GM18507 (cell line): ENCODE measurements at places on chromosomes 7 and 10.

DNA sequence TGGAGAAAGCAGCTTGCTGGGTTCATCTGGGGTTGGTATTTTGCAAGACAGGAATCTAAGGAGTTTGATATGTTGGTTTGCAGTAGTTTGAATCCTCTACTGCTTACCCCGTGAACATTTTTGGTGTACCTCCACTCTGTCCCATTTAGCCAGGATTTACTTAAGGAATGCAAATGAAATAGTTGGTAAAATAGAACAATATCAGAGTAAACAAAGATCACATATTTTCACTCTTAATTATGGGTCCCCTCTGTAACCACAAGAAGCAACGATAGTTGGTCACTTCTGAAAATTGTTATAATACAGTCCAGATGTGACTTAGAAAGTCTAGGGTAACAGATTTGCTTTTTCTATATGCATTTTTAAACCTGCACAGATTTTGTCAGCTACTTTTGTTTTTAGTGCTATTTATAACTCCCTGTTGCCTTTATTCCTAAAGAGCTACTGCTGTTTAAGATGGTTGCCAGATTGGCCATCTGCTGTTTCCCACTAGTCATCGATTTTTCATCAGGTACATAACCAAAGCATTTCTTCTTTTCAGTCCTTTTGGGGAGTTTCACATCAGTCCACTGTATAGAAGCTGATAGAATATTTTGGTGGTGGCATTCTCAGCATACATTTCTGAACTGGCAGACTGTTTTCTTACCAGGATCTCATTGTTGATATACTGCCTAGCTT, 37.6 kb downstream of the MAPK8 start:
- DNase-seq, result no peak

DNA sequence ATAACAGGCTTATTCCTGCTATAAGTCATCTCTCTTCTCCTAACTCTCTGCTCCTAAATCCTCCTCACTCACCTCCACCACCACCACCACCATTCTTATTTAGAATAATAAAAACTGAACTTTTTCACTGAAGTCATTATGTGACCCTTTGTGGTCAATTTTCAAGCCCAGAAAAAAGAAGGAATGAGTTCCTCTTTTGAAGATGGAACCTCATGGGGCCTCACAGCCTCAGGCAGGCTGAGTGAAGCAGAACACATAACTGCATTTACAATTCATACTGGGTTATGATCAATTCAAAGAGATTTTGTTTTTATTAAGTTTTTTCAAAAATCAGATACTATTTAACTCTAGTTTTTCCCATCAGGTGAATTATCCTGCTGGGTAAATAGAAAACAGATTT, 29.8 kb downstream of the PNLIPRP3 start:
- no peak for DNase-seq

- no peak for DNase-seq
Measured at GRCh38 chr10:8049045-8049864, 5.2 kb upstream of the GATA3 start.

DNA sequence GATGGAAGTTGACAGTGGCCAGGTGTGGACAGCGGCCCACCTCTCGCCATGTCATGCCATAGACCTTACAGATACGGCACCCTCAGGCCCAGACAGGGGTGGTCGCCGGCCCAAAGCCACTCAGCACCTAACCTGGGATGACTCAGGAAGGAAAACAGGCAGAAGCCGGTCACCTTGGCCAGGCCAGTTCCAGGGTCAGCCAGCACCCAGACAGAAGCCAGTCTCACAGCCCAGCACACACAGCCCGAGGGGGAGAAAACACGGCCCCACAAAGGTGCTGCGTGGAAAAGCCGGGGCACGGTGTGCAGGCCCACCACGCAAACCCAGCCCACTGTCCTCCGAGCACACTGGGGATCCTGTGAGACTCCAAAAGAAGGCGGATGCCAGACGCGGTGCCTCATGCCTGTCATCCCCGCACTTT, 95.2 kb upstream of the DNAAF5 start:
- DNase-seq, result no peak

- DNase-seq, result no peak
Measured at GRCh38 chr7:55473932-55474331, 98.4 kb downstream of the VOPP1 start.

DNA sequence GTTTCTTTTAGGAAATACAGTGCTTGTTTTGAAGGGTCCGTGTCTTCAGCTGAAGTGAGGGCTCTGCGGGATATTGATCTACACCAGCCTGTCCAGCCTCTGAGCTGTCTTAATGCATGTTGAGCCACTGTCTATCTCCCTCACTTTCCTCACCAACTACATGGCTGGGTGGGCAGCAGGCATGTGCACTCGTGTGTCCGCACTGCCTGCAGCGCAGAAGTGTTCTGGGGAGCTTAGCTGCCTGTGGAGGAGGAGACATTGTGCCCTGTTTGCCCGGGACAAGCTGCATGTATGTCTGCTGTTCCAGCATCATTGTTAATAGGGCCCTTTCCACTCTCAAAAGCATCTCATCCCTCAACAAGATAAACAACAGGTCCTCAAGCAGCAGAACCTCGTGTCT, 133.1 kb upstream of the EEPD1 start:
- no peak for DNase-seq
